ENCODE measurements at places on chromosomes 5 and 9.

- DNase-seq: no peak
Measured at GRCh38 chr5:143395638-143396352, 7.7 kb downstream of the NR3C1 start.

DNA sequence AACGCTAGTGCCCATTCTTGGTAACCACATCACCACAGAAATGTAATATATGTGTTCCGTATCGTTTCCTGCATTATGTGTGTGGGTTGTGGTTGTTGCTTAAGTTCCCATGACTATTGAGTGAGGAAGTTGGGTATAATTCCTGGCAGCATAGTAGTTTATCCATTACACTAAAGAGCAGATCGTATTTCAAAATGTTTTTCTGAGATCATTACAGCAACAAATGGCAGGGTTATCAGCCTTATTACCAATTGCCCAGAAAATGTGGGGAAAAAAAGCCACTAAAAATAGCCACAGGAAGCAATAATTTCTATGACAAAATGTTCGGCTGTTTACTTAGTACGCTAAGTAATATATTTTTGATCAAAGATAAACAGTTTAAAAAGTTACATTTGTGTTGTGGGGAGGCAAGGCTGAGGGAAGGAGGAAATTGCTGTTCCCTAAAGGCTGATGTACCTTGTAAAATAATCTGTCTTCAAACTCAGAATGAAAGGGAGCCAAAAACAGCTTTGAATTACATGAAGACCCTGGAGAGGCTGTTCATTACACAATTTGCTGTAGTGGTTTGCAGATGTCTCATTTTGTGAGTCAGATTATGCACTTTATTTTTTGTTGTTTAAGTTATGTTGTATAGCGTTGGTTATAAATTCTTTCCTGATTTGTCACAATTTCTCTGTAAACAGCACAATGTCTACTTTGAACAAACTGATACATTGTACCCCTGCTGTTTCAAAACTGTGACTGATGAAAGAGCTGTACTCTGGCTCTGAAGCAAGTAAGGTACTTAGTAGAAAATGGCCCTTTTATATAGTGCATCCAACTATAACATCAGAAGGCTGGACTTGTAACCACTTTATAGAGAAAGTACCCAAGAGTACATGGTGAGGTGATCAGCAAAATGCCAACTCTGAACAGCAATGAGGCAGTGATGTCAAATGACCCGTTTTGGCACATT, 1028.5 kb downstream of the NR2F1-AS1 start:
- no peak for DNase-seq

GRCh38 chr5:176822793-176823481, 12.6 kb downstream of the UNC5A start:
- DNase-seq: no peak

- DNase-seq: peak; percentile 67
Measured at GRCh38 chr5:41793141-41793770, 77.0 kb downstream of the OXCT1 start.

Data from left forelimb (tissue), 1 donor.